GM23338 (cell line): ENCODE measurements at places on chromosomes 4 and X. TPM values are rescaled to one million over a fixed set of nuclear protein-coding genes. Genes with fewer than 3 reads are reported as not detected.

The ARMCX4 gene
- total RNA-seq, result 12.9 and 13.3 TPM in 2 replicates

DNA sequence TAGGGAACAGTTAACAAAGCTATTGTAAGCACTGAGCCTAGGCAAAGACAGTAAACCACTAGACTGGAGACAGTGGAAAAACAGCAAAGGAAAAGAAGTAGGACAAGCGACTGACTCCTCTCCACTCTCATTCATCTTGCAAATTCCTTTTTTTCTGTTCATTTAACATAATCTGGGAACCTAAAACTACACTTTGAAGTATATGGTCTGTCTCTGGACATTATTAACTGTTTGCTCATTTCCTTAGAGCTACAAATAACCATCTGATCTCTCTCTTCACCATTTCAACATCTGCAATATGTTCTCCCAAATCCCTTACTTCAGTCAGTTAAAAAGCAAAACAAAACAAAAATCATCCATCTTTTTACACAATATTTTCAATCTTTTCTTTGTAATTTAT, 642 bp downstream of the HMGN5 start:
- no peak for DNase-seq

GRCh38 chr4:8410066-8410625, 30.4 kb downstream of the ACOX3 start:
- no peak for DNase-seq

The STK26 gene
- 110 and 123 TPM in 2 replicates for total RNA-seq

GRCh38 chr4:184843984-184844554, 18.3 kb upstream of the ACSL1 start:
- no peak for DNase-seq

- DNase-seq, result no peak
Measured at GRCh38 chr4:73732759-73733431, 7.5 kb upstream of the CXCL8 start.

DNA sequence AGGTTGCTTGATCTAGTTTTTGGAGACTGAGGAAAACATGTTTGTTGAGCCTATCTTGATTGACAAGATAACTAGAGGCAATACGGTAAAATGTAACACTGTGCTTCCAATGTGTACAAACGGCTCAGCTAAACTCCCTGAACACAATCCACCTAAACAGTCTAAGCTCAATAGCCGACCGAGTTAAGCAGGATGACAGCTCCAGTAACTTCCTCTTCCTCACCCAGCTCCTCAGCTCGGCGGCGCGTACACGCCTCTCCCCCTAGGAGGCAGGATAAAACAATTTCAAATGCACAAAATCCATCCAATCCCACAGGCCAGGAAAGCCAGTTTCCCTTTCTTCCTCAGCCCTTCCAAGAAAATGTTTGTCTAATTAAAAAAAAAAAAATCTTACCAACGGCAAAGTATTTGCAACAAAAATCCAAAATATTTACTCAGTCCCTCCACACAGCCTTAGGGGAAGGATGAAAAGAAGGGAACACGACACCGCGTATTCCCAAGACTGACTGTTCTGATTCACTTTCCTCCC, 1.0 kb downstream of the CNOT6L start:
- DNase-seq, result peak; percentile 74

The GPC4 gene
- total RNA-seq, result 183 and 184 TPM in 2 replicates

The FGFR3 gene
- total RNA-seq, result 14.8 and 17.4 TPM in 2 replicates

DNA sequence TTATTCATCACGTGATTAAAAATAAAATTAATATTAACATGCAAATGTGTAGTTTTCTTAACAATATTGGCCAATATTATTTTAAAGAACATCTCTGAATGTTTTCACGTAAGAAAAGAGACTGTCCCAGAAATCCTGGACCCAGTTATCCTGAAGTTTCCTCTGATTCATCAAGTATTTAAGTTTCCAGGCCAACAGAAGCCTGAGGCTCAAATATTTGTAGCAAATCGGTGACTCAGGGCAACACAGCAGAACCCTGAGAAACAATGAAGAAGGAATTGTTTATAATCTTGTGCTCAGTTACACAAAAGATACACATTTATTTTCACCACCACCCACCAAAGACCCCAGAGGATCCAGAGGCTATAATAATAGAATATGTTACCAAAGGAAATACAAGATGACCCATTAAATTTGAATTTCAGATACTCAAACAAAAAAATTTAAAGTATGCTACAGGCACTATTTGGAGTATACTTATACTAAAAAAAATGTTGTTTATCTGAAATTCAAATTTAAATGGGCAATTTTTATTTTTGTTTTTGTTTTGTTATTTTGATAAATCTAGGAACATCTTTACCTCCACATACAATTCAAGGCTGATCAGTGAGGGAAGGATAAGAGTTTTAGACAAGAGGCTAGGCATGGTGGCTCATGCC, 33.9 kb upstream of the SLC7A11 start:
- DNase-seq, result no peak

GRCh38 chr4:182521011-182521410, 277.8 kb downstream of the TENM3 start:
- no peak for DNase-seq

The SOD3 gene
- 11.8 and 16.6 TPM in 2 replicates for total RNA-seq

The DCAF8L1 gene
- total RNA-seq, result not detected in 2 replicates

- DNase-seq, result no peak
Measured at GRCh38 chr4:89296399-89296798, 11.2 kb downstream of the GPRIN3 start.

The MGAT4D gene
- not detected in 2 replicates for total RNA-seq

- peak; percentile 75 for DNase-seq
Measured at GRCh38 chr4:169270810-169271691, at the start of gene SH3RF1. TSS of gene SH3RF1 (minus strand) at chr4:169270956. CDS start at chr4:169269212, 1,744 bp downstream.

- DNase-seq, result no peak
Measured at GRCh38 chrX:130211415-130212186, 39.8 kb downstream of the RAB33A start.

The C4orf46 gene
- 41.5 and 51.5 TPM in 2 replicates for total RNA-seq

The RBM10 gene
- total RNA-seq, result 80.0 and 101 TPM in 2 replicates

DNA sequence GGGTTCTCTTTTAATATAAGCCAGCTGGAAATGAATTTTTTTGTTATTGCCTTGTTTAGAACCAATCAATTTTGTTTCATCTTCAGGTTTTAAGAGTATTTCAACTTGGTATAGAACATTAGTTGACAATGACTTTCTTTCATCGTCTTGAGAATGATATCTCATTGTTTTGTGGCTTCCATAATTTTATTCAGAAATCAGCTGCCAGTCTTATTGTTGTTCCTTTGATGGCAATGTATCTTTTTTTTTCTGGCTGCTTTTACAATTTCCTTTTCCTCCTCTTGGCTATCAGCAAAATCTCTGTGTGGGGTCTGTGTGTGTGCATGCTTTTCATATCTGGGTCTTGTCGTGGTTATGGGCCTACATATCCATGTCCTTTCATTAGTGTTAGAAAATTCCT, 1536.4 kb upstream of the TENM3 start:
- no peak for DNase-seq

GRCh38 chr4:41424522-41424921, 113.4 kb upstream of the LIMCH1 start:
- DNase-seq, result no peak

- no peak for DNase-seq
Measured at GRCh38 chr4:94351319-94351718, 8.7 kb upstream of the HPGDS start.

The XG gene
- total RNA-seq, result 0.28 and 0.97 TPM in 2 replicates

The DTHD1 gene
- total RNA-seq, result not detected in 2 replicates

- DNase-seq, result no peak
Measured at GRCh38 chrX:153446950-153447580, 1.2 kb upstream of the TREX2 start.
